HFFc6 (cell line): ENCODE measurements at places on chromosomes 2 and 18. TPM values are rescaled to one million over a fixed set of nuclear protein-coding genes. Genes with fewer than 3 reads are reported as not detected.

DNA sequence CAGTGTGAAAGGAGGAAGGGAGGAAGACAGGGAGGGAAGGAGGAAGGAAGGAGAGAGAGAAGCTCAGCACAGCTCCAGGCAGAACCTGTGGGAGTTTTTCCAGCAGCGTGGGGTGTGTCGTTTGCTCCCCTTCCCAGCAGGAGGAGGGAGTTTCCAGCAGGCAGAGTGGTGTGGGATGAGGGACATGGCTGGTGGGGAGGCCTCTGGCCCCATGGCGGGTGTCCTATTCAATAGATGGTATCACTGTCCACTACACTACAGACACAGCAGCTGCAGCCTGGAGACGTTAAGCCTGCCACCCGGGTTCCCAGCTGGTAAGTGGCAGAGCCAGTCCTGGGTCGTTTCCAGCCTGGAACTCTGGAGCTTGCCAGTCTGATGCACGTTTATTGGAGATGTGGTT, 44.7 kb downstream of the GLI2 start:
- H3K27ac ChIP-seq, result peak overlapping the region; percentile 52
- H3K4me3 ChIP-seq, result peak overlapping the region; percentile 46
- DNase-seq, result no peak
- peaks cover 8% of the 10 kb centered on the region for H3K27me3 ChIP-seq

The PROKR1 gene
- total RNA-seq, result not detected in 3 replicates

- H3K4me1 ChIP-seq, result peaks cover 53% of the 10 kb centered on the region
- peak; percentile 92 for DNase-seq
- H3K4me3 ChIP-seq, result peak overlapping the region; percentile 53
- peak overlapping the region; percentile 87 for H3K27ac ChIP-seq
- H3K27me3 ChIP-seq, result peaks cover 1% of the 10 kb centered on the region; the same call in 1 of the 2 replicates
- peaks cover 17% of the 10 kb centered on the region for H3K36me3 ChIP-seq
Observed at GRCh38 chr18:3983351-3983969, 471.6 kb downstream of the DLGAP1 start.

DNA sequence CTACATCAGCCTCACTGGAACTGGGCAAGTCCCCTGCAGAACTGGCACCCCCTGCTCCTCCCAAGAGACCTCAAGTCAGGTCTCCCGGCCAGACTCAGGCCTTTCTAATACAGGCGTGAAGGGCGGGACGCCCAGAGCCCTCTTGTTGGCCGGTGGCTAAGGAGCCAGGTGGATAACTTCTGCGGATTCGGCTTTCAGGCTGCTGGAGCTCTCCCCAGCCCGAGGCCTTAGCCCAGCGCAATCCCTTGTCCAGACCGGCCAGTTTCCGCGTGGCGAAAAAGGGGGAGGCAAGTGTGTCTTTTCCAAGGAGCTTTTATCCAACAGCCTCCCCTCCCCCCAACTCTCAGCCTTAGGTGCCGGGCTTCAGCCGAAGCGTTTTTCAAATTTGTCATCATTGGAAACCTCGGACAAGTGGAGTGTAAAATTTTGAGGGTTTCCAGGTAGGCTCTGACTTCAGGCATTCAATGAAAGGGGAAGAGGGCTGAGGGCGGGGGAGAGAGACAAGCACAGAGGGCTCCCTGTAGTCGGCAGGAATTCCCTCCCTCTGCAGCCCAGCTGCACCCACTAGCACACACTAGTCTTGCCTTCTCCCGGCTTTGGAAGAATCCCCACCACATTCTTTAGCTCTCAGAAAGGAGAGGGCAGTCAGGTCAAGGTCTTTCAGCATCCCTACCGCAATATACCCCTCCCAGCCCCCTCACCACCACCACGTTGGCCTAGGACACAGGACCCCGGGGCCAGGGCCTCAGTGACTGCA, 9.5 kb upstream of the SATB2 start:
- H3K4me1 ChIP-seq, result peaks cover 29% of the 10 kb centered on the region
- H3K27ac ChIP-seq, result no peak overlapping the region
- no peak for DNase-seq
- peak overlapping the region; percentile 2; the same call in 1 of the 2 replicates for H3K4me3 ChIP-seq
- peaks cover 5% of the 10 kb centered on the region; the same call in 1 of the 2 replicates for H3K36me3 ChIP-seq

DNA sequence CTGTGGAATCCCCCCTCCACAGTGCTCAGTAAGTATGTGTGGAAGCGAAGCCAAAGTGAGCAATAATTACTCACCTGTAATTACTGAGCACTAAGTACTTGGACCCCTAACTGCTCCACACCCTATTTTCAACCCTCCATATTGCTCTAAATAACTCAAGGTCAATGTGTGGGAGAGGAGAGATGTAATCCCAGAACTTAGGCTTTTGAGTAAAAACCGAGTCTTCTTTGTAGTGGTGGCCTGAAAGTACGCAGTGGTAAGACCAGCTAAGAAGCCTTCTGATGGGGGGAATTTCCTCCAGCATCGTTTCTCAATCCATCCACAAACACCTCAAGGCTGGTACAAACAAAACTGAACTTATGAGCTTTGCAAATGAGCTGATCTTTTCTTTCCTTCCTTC, 551.6 kb downstream of the ZEB2 start:
- DNase-seq, result no peak
- H3K4me1 ChIP-seq, result no peaks in the 10 kb centered on the region
- H3K4me3 ChIP-seq, result no peak overlapping the region
- H3K27ac ChIP-seq, result no peak overlapping the region
- no peaks in the 10 kb centered on the region for H3K27me3 ChIP-seq
- H3K36me3 ChIP-seq, result no peaks in the 10 kb centered on the region
